ENCODE measurements at places on chromosomes 6 and 20. TPM values are rescaled to one million over a fixed set of nuclear protein-coding genes. Genes with fewer than 3 reads are reported as not detected.
A peak's percentile ranks its signal among the peaks of the same experiment; 100 is the strongest.

DNA sequence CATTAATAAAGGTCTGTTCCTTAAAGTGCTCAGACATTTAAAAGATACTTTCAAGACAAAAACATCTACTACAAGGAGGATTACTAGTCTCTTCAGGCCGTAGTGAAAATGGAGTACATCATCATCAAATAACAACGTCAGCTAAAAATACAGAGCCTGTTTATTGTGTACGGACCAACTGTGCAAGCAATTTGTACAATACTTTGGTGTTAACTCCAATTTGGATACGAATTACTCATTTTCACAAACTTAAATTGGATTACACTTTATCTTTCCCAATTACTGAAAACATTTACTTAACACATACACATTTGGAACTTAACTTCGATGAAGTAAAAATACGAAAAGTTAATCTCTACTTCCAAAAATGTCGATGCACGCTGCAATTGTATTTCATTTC is 802 bp downstream of the CYP39A1 start:
- peaks cover 12% of the 10 kb centered on the region for H3K4me1 ChIP-seq
- DNase-seq, result no peak
- peaks cover 44% of the 10 kb centered on the region for H3K27me3 ChIP-seq
- peak overlapping the region; percentile 81 for H3K4me3 ChIP-seq
- no peak overlapping the region for H3K27ac ChIP-seq

- H3K36me3 ChIP-seq, result no peaks in the 10 kb centered on the region
- H3K27me3 ChIP-seq, result no peaks in the 10 kb centered on the region
- H3K4me1 ChIP-seq, result peaks cover 64% of the 10 kb centered on the region
- H3K4me3 ChIP-seq, result peak overlapping the region; percentile 97
- H3K27ac ChIP-seq, result peak overlapping the region; percentile 96
These were observed 1.4 kb downstream of the QKI start for GRCh38 chr6:163415620-163416556.

- no peaks in the 10 kb centered on the region for H3K36me3 ChIP-seq
- peaks cover 11% of the 10 kb centered on the region for H3K27me3 ChIP-seq
- no peak overlapping the region for H3K4me3 ChIP-seq
- no peaks in the 10 kb centered on the region for H3K4me1 ChIP-seq
- no peak for DNase-seq
- H3K27ac ChIP-seq, result no peak overlapping the region
These were observed 19.6 kb upstream of the ADGRF4 start for GRCh38 chr6:47678739-47679138.

GRCh38 chr20:16263582-16263981 is 309.7 kb downstream of the KIF16B start:
- DNase-seq, result no peak
- H3K27ac ChIP-seq, result peak overlapping the region; percentile 20
- H3K4me1 ChIP-seq, result peaks cover 8% of the 10 kb centered on the region
- H3K4me3 ChIP-seq, result no peak overlapping the region

Gene TNXB
- 0.23 TPM for polyA plus RNA-seq

- no peaks in the 10 kb centered on the region for H3K36me3 ChIP-seq
- DNase-seq, result no peak
- no peak overlapping the region for H3K27ac ChIP-seq
- no peaks in the 10 kb centered on the region for H3K4me1 ChIP-seq
- H3K27me3 ChIP-seq, result no peaks in the 10 kb centered on the region
- no peak overlapping the region for H3K4me3 ChIP-seq
These were observed 603.8 kb downstream of the PRKN start for GRCh38 chr6:162123797-162124196.

DNA sequence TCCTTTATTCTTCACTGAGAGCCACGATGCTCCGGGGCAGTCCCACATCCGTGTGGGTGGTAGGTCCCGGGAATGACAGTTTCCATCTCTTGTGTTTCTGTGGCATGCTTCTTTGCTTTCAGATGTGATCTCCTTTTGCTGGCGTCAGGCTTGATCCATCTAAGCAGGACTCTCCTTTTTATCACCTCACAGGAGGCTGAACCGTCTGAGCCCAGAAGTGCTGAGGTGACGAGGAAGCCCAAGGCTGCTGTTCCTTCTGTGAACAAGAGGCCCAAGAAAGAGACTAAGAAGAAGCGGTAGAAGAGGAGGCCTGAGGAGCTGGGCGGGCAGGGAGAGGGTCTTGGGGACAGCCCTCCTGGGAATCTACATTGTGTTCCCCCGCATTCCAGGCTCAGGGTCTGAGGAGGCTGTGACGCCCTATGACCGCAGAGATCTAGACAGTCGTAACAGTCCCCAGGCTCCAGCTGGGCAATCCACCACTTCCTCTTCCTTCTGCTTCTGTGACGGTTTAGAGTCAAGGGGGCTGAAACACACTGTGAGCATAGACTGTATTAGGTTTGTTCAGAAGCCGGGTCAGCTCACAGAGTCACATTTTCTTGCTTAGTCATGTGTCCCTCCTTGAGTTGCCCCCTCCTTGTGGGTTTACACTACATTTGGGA is 26.8 kb downstream of the MANBAL start:
- H3K27me3 ChIP-seq, result no peaks in the 10 kb centered on the region
- H3K4me1 ChIP-seq, result peaks cover 44% of the 10 kb centered on the region
- DNase-seq, result peak; percentile 83
- peak overlapping the region; percentile 99 for H3K27ac ChIP-seq
- no peaks in the 10 kb centered on the region for H3K36me3 ChIP-seq

Gene ZSCAN31
- 0.54 TPM for polyA plus RNA-seq

DNA sequence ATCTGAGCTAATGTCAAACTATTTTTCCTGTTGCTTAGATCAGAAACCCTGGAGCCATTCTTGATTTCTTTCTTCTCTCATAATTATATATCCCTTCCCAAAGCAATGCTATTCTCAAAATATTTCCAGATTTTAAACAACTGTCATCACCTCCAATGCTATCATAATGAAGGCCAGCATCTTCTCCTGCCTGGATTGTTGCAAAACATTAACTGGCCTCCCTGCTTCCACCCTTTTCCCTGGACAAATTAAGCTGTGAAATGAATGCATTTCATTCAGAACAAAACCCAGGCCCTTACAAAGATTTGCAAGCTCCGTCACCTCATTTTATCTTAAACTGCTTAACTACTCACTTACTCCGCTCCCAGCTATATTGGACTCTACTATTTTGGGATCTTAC is 535.3 kb upstream of the HS3ST5 start:
- H3K27ac ChIP-seq, result no peak overlapping the region
- no peaks in the 10 kb centered on the region for H3K4me1 ChIP-seq
- H3K27me3 ChIP-seq, result no peaks in the 10 kb centered on the region
- no peak for DNase-seq

GRCh38 chr6:100456141-100456907 is 8.4 kb downstream of the SIM1 start:
- H3K4me1 ChIP-seq, result peaks cover 12% of the 10 kb centered on the region
- H3K27me3 ChIP-seq, result peaks cover 51% of the 10 kb centered on the region
- no peak for DNase-seq
- H3K4me3 ChIP-seq, result no peak overlapping the region
- no peak overlapping the region for H3K27ac ChIP-seq

- no peaks in the 10 kb centered on the region for H3K27me3 ChIP-seq
- H3K36me3 ChIP-seq, result no peaks in the 10 kb centered on the region
- DNase-seq, result no peak
- no peak overlapping the region for H3K4me3 ChIP-seq
- H3K27ac ChIP-seq, result no peak overlapping the region
These were observed 446.7 kb downstream of the BMP2 start for GRCh38 chr20:7214081-7214740.

- H3K4me3 ChIP-seq, result no peak overlapping the region
- H3K27ac ChIP-seq, result no peak overlapping the region
- peaks cover 8% of the 10 kb centered on the region for H3K36me3 ChIP-seq
These were observed 14.1 kb upstream of the TENT5A start for GRCh38 chr6:81766482-81767069.

- H3K4me1 ChIP-seq, result no peaks in the 10 kb centered on the region
- no peaks in the 10 kb centered on the region for H3K27me3 ChIP-seq
- H3K36me3 ChIP-seq, result no peaks in the 10 kb centered on the region
- DNase-seq, result no peak
- H3K27ac ChIP-seq, result no peak overlapping the region
- no peak overlapping the region for H3K4me3 ChIP-seq
These were observed 815.7 kb downstream of the QKI start for GRCh38 chr6:164230259-164230658.

GRCh38 chr6:136058852-136059251 is 191.3 kb downstream of the MTFR2 start:
- H3K27ac ChIP-seq, result no peak overlapping the region
- H3K4me1 ChIP-seq, result no peaks in the 10 kb centered on the region
- peaks cover 12% of the 10 kb centered on the region for H3K36me3 ChIP-seq
- DNase-seq, result no peak

Gene LY86
- 475 TPM for polyA plus RNA-seq

Data from naive B cell (primary cell).